ENCODE measurements at places on chromosomes 6 and 20.

DNA sequence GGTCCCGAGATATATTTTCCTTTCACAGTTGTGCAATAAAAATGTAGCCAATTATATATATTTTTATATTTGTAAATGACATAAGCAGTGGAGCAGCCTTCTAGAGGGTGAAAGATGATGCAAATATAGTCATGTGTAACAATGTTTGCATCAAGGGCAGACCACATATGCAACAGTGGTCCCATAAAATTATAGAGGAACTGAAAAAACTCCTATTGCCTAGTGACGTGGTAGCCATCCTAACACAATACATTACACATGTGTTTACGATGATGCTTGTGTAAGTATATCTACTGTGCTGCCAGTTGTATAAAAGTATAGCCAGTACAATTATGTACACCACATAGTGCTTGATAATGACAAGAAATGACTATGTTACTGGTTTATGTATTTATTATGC, 162.8 kb downstream of the ZFAND3 start:
- DNase-seq: no peak

- no peak for DNase-seq
Observed at GRCh38 chr6:51495096-51495495, 592.3 kb downstream of the PKHD1 start.

- peak; percentile 60 for DNase-seq
Observed at GRCh38 chr6:159062564-159062945, 17.8 kb upstream of the TAGAP start.

- DNase-seq: no peak
Observed at GRCh38 chr20:47768016-47768824, 17.1 kb downstream of the SULF2 start.

GRCh38 chr20:63527184-63527583, 6.6 kb downstream of the PPDPF start:
- no peak for DNase-seq

GRCh38 chr6:156146891-156147290, 630.3 kb upstream of the ARID1B start:
- no peak for DNase-seq

DNA sequence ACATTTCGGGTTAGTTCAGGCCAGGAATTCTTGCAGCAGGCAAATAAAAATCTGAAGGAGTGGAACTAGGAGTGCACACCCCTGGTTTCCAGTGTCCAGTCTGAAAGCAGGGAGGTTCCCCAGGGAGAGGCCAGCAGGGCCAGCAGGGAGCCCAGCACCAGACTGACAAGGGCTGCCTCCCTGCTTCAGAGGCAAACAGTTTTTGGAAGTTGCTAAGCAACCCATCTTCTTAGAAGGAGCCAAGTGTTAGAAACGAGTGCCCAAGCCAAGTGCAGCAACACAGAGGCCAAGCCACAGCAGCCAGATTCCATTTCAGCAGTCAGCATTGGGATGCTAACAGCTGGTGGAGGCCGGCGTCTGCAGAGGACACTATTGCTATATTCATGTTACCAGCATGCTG, 179.1 kb downstream of the SYNDIG1 start:
- DNase-seq: no peak

DNA sequence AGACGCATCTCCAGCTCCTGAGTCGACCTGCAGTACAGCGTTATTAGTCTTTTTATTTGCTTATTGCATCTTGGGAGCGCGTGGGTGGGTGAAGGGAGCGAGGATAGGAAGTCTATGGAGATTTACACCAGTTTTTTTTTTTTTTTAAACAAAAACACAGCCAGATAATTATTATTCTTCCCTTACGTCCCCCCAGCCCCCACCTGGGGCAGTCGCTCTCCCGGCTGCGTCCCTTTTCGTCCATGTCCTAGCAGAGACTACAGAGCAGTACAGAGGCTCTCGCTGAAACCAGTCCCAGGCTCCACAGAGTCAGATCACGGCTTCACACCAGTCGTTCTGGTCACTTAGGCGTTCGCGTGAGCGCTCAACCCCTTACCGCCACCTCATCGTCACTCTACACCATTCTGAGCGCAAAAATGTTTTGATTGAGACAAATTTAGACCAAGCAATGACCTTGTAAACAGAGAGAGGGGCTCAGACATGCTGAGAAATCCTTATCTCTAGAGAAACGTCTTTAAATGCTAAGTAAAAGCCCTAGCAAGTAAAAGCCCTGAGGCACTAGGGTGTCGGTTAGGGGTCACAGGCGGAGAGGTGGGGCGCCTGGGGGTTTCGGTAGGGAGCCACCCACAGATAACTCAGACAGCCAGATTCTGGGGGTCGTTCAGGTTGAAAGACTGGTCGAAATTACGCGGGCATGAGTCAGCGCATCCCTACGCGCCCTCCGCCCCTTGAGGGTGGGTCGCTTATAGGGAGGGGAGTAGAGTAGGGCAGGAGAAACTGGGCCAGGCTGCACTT, 975 bp upstream of the PPT2 start:
- DNase-seq: no peak

DNA sequence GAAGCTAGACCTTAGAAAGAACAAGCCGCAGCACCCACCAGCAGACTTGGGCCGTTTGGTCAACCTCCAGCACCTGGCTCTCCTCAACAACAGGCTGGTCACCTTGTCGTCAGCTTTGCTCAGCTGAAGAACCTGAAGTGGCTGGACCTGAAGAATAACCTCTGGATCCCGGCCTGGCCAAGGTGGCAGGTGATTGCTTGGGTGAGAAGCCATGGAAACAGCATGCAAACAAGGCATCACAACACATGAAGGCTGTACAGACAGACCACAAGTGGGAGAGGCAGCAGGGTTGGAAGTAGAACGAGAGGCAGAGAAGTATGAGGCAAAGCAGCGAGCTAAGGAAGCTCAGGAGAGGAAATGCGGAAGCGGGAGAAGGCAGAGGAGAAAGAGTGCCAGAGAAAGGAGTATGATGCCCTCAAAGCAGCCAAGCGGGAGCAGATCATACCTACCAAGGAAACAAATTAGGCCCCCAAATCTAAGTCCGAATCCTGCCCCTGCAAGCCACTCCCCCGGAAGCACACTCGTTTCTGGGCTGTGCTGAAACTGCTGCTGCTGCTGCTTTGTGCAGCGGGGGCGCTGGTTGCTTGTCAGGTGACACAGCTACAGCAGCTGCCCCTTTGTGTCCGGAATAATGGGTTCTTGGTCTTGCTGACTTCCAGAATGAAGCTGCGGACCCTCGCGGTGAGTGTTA, 121.6 kb upstream of the LGSN start:
- no peak for DNase-seq

- no peak for DNase-seq
Observed at GRCh38 chr6:39319621-39320362, 2.7 kb downstream of the KCNK16 start.

GRCh38 chr6:73169633-73170032, 55.7 kb downstream of the KHDC1L start:
- no peak for DNase-seq

DNA sequence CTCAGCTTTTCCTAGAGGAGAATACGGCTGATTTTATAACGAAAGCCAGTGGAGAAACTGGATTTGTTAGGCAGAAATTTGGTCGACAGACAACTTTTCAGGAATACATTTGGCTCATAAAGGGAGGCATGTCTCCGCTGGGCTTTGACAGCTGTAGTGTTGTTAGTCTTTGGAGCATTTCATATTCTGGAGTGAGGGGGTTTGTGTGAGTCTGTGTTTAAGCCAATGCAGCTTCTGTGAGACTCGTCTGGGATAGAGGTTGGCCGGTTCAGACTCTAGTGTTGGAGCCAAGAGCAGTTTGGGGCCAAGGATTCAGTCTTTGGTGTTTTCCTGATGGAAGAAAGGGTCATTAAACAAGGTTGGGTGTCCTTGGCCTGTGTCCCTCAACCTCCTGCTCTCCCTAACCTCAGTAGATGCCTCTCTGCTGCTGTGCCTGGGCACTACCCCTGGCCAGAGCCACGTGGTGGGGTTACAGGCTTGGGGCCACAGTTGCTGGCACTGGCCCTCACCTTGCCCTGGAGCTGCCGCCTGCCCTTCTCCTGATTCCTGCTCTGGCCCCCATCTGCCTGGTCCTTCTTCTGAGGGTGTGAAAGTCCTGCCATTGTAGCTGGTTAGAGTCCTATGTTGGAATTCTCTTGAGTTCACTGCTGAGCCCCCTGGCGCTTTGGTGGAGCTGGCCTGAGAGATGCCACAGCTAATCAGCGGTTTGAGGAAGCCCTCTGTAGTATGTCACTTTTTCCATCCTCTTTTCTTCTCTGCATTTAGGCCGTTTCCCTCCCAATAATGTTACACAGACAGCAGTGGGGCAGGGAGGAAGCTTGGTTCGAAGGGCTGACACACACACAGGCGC, 6.9 kb downstream of the PTK7 start:
- DNase-seq: no peak

DNA sequence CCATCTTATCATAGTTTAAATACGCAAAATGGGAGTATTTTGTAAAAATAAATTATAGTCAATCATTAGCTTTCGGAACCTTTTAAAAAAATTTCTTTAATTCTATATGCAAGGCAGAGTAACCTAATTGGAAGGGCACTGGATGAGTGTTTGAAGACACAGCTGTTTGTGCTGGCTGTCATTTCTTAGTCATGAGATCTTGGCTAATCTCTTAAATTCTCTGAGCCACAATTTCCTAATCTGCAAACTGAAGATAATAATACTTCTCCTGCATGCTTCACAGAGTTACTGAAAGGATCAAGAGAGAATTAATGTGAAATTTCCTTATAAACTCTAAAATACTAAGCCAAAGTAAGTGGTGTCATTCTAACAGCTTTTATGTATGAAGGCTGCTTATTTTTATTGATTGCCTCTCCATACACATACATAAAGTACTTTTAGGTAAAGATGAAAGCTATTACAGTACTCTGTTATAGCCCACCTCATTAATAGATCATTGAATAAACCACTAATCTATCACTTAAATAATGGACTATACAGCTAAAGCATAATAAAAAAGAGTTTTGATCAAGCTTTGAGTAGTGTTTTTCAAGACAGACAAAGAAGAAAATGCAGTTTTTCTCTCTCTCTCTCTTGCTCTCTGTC, 383.7 kb upstream of the IRAK1BP1 start:
- no peak for DNase-seq

- DNase-seq: no peak
Observed at GRCh38 chr6:29667158-29667557, 10.3 kb downstream of the MOG start.

DNA sequence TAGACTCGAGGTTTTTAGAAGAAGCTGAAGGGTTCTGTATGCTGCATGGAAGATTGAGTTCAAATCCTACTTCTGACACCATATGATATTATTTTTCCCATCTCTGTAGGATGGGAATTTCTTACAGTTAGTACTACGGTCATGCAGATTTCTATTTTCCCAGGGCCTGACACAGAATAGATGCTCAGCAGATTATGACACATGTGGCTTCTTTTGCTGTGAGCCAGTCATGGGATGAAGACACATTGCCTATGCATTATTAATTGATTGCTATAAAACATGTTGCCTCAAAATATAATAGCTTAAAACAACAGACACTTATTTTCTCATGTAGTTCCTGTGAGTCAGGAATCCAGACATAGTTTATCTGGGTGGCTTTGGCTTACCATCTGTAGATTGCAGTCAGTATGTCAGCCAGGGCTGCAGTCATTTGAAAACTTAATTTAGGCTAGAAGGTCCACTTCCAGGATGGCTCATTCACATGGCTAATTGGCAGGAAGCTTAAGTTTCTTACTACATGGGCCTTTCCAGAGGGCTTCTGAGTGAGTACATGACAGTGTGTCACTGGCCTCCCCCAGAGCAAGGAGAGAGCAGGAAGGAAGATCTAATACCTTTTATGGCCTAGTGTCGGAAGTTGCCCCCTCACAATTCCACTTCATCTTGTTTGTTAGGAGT, 29.5 kb downstream of the TOP1 start:
- DNase-seq: peak; percentile 40

GRCh38 chr6:170089963-170090362, 200.9 kb downstream of the DLL1 start:
- DNase-seq: no peak

DNA sequence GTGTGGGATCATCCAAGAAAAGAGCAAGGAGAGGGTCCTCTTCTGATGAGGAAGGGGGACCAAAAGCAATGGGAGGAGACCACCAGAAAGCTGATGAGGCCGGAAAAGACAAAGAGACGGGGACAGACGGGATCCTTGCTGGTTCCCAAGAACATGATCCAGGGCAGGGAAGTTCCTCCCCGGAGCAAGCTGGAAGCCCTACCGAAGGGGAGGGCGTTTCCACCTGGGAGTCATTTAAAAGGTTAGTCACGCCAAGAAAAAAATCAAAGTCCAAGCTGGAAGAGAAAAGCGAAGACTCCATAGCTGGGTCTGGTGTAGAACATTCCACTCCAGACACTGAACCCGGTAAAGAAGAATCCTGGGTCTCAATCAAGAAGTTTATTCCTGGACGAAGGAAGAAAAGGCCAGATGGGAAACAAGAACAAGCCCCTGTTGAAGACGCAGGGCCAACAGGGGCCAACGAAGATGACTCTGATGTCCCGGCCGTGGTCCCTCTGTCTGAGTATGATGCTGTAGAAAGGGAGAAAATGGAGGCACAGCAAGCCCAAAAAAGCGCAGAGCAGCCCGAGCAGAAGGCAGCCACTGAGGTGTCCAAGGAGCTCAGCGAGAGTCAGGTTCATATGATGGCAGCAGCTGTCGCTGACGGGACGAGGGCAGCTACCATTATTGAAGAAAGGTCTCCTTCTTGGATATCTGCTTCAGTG, 40.8 kb downstream of the ZBTB2 start:
- no peak for DNase-seq

All from stimulated activated CD4-positive, alpha-beta T cell treated with anti-CD3 and anti-CD28 coated beads, Interleukin-1b, Interleukin-23, amount 100 ng/mL, for 48 hours (primary cell).